ENCODE measurements at places on chromosomes 4 and X.

DNA sequence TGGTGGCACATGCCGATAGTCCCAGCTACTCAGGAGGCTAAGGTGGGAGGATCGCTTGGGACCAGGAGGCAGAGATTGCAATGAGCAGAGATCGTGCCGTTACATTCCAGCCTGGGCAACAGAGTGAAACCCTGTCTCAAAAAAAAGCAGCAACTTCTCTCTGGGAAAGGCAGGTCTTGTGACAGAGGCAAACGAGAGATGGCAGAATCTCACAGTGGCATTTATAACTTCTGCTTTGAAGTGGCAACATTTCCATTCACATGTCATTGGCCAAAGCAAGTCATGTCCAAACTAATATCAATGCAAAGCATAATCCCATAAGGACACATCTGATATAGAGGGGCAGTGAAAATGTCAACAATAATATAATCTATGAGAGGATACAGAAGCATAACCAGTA lies 79.8 kb downstream of the PPEF2 start:
- no peak for DNase-seq

GRCh38 chrX:95383778-95384177 lies 1300.9 kb upstream of the DIAPH2 start:
- DNase-seq, result no peak

DNA sequence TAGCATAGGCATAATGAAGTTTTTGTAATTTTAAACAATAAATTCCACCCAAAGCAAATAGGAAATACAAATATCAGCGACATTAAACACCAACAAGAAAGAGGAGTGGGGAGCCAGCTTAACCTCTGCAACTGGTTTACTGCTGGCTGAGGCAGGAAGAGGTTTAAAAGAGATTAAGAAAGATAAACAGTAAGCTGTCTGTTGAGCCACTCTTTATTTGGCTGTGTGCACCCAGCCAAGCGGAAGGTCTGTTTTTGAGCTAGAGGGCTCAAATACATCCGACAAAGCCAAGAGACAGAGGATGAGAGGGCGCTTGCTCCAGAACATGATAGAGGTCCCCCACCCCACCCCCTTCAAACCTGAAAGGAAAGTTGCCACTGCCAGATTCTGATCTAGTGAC lies 191.4 kb downstream of the MGST2 start:
- no peak for DNase-seq

- DNase-seq, result no peak
Observed at GRCh38 chr4:54228961-54229501, at the start of gene PDGFRA. TSS of gene PDGFRA (plus strand) at chr4:54229293. CDS start at chr4:54258769, 29,476 bp downstream.

- no peak for DNase-seq
Observed at GRCh38 chrX:2928191-2928582, 952 bp downstream of the ARSD start.

GRCh38 chr4:8370106-8370787 lies 70.3 kb downstream of the ACOX3 start:
- no peak for DNase-seq

GRCh38 chr4:147367891-147368290 lies 113.0 kb upstream of the EDNRA start:
- no peak for DNase-seq

DNA sequence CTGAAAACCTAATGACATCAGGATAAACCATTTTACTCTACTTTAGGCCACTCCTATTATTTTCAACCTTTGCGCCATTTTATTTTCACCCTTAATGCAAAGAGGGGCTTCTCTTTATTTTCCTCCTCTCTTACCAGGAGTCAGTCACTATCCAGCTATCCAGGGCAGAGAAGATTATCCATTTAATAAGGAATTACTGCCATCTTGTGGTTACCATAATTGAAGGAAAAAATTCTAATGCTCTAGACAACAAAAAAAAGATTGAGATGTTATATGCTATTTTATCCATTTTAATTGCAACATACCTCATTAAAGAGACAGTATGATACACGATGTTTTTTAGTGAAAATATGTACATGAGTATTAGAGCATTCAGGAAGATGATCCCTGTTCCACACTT lies 514.5 kb upstream of the FAM241A start:
- peak; percentile 43 for DNase-seq

GRCh38 chr4:153451911-153452657 lies 14.1 kb upstream of the TMEM131L start:
- DNase-seq, result no peak

DNA sequence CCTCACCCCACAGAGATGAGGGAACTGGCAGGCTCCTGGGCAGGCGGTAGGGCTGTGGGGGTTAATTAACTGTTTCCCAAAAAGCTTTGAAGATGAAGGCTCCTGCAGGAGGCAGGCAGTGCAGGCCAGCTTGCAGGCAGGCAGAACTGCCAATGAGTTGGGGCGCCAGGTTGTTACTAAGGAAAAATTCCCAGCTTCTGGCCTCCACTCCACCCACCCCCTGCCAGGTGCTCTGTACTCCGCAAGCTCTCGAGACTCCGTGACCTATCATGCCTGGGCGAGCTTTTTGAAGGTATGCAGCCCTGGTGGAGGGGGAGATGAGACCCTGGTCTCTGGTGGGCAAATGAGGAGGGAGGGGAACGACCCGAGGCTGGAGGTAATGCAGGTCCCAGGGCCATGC lies 41.8 kb downstream of the PJA1 start:
- DNase-seq, result no peak

DNA sequence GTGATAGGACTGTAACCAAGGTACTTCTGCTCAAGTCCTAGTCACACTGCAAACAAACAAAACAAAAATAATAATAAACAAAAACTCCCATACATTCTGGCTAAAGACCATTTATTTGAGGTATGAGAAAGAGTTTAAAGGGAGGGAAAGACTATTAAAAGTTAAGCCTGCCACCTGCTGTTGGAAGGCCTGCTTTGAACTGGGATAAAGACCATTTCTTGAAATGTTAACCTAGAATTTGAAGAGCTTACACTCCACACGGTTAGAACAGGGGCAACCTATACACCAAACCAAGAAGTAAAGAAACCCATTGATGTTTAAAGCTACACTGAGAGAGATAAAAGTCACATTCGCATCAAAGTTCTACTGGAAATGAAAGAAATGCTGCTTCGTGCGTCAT lies 548.7 kb upstream of the DIPK2B start:
- DNase-seq, result no peak

DNA sequence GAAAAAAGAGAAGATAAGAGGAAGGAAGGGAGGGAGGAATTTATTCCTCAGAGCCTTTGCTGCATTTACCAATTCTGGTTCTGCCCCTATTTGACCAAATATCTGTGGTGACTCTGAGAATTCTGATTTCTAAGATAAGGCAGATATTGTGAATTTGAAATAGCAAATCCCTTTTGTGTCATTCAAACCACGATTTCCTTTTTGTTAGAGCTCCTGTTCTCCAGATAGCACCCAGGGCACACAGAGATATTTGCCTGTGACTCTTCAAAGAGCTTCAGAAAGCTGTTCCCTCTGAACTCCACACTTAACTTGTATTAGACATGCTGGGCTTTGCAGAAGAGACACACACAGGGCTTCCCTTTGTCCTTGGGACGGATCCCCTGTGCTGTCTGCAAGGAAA lies 272.2 kb downstream of the DHRSX start:
- no peak for DNase-seq

DNA sequence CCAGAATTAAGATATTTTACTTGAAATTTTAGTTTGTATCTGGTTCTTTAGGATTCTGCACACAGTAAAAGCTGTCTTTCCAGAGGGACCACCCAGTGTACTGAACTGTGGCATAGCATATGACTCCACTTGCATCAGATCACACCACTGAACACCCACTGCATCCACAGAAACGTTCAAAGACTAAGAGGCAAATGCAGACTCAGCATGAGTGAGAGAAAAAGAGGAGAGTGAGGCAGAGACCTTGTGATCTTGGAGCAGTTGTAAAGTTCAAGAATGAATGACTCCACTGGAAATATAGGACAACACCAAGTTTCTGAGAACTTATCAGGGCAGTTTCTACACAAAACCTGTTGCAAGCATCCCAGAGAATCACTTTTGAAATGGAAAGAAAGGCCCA lies 20.8 kb downstream of the PRDM5 start:
- DNase-seq, result no peak

DNA sequence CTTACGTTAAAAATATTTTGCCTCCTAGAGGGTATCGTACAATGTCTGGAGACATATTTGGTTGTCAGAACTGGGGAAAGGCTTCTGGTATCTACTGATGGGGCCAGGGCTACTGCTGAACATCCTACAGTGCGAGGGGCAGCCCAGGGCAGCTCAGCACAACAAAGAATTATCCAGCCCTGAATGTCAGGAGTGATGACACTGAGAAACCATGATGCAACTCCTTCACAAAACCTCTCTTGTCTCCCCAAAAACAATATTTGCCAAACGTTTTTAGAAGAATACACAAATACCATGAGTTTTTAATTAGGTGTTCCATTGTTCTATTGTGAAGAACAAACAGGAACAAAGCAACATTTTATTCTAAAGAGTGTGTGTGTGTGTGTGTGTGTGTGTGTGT lies 43.4 kb upstream of the CLNK start:
- no peak for DNase-seq

- no peak for DNase-seq
Observed at GRCh38 chr4:186347743-186348142, 81.8 kb downstream of the F11 start.
